ENCODE measurements at places on chromosomes 7 and 10. TPM values are rescaled to one million over a fixed set of nuclear protein-coding genes. Genes with fewer than 3 reads are reported as not detected.

The ZNF783 gene
- 3.5 TPM for total RNA-seq

The DKK1 gene
- total RNA-seq, result 111 TPM

The MYO3A gene
- not detected for total RNA-seq

DNA sequence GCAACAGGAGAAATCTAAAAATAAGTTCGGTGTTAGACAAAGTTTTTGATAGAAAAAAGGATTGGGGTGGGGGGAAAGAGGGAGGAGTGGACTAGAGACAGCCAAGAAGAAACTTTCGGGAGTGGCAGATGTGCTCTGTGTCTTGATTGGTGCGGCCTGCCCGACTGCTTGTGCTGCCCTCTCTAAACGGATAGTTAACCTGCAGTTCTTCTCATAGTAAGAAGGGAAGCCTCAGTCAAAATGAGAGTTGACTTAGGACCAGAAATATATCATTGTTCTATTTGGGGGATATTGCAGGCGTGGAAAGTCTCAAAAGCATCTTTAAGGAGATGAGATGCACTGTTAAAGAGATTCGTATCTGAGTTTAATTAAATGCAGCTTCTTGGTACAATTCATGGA, 39.3 kb downstream of the UBE3C start:
- no peak for DNase-seq

DNA sequence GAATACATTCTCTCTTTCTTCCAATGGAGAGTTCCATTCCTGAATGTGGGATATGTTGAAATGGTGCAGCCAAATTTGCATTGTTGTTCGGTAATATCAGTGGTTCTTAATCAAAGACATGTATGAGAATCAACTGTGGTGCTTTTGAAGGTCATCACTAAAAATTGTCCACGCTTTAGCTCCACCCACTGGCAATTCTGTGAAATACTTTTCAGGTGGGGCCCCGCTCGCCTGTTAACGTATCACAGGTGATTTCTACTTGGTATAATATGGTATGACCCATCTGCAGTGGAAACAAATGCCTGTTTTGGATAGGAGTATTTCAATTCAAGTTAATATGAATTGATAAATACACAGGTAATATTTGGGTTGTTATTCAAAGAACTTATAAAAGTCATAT, 178.4 kb downstream of the NSUN6 start:
- DNase-seq, result no peak

DNA sequence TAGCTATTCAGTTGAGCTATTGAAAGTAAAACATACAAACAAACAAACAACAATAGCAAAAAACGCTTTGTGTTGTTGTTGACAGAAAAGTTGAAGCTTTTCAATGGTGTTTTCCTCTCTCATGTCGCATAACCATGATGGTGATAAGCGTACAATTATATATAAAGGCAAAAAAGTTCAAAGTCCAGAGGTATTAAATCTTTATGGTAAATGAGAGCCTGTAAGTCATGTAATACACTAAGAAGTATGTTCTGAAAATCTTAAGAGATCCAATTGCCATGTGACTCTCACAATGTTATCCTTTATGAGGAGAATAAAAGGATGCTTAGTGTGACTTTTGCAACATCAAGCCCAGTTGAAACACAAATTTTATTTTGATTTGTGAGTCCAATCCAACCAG, 93.9 kb downstream of the PPP1R9A start:
- no peak for DNase-seq
